ENCODE measurements at places on chromosomes 1 and 21.

- DNase-seq = no peak
Measured at GRCh38 chr21:29212446-29212845, 82.0 kb downstream of the MAP3K7CL start.

GRCh38 chr1:218537122-218537913 is 192.2 kb downstream of the TGFB2 start:
- DNase-seq = no peak

GRCh38 chr1:182644886-182645285 is 39.5 kb downstream of the RGS8 start:
- DNase-seq = no peak

- DNase-seq = no peak
Measured at GRCh38 chr1:47971385-47972160, 25.6 kb downstream of the TRABD2B start.

DNA sequence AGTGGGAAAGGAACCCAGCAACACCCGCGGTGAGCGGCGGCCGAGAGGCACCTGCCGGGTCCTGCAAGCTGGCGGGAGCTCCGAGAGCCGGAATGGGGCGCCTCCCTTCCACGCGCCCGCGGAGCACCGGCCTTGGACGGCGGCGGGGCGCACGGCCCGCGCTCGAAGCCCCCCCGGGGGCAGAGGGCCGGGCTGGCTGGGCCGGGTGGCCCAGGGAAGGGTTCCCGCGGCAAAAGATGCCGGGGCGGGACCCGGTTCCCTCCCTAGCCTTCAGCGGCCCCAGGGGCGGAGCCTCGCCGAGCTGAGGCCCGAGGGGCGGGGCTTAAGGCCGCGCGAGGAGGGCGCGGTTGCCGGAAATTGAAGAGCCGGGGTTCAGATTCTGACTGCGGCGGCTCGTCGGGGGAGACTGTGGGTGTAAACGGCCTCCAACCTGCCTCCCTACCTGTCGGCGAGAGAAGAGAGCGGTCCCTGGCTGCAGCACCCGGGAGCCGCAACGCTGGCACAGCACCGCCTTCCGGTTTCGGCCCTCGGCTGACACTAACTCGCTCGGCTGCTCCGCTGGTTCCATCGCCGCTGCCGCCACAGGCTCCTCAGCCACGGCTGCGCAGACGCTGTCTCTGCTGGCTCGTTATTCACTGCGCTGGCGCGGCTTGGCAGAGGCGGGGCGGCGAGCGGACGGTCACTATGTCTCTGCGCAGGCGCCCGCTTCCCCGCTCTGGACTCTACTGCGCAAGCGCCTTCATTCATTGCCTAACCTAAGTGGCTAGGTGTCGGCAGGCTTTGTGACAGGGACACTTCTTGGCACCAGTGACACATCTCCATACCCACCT is at the start of gene RABIF:
RABIF (minus strand) TSS at position 619 of the 830 bp plus-strand sequence; CDS start at position 568, 51 bp downstream.
- peak; percentile 98 for DNase-seq

GRCh38 chr1:203130358-203130985 is 2.9 kb downstream of the ADORA1 start:
- DNase-seq = no peak

- DNase-seq = no peak
Measured at GRCh38 chr1:177798614-177799013, 171.2 kb downstream of the SEC16B start.

Data from erythroblast (primary cell).